Stimulated activated CD8-positive, alpha-beta memory T cell treated with anti-CD3 and anti-CD28 coated beads, Interleukin-4, amount 100 ng/mL, for 1 hour (primary cell): ENCODE measurements at places on chromosomes 3 and 15.

GRCh38 chr3:190003681-190004123 is 117.0 kb downstream of the P3H2 start:
- no peak for DNase-seq

- no peak for DNase-seq
Observed at GRCh38 chr3:169479314-169479939, 184.1 kb downstream of the MECOM start.

GRCh38 chr3:71175691-71176365 is 407.7 kb downstream of the FOXP1 start:
- no peak for DNase-seq

- no peak for DNase-seq
Observed at GRCh38 chr15:31455499-31455898, 128.9 kb downstream of the KLF13 start.

GRCh38 chr3:156788846-156789245 is 37.3 kb upstream of the LEKR1 start:
- DNase-seq, result no peak

- no peak for DNase-seq
Observed at GRCh38 chr15:101781928-101782327, 21.4 kb upstream of the OR4F6 start.

GRCh38 chr15:71806452-71806931 is 3.9 kb upstream of the NR2E3 start:
- DNase-seq, result no peak

DNA sequence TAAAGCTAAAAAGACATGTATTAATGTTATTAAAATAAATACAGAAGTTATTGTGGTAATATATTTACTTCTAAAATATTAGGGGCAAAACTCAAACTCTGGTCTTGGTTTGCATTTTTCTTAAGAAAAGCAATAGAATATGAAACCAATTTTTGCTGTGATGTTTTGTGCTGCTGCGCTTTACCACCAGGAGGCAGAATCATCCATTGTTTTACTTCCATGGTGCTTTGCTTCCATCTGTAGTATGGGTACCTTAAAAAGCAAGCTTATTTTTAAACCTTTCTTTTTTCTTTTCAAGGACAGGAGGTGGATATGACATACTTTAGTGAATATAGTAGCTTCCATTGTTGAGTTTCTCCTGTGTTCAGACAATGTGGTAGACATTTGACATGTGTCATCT is 46.6 kb upstream of the MRPL3 start:
- DNase-seq, result no peak

- DNase-seq, result no peak
Observed at GRCh38 chr3:134186391-134186790, 64.3 kb downstream of the RYK start.

GRCh38 chr3:190101320-190102011 is 19.2 kb downstream of the P3H2 start:
- no peak for DNase-seq

DNA sequence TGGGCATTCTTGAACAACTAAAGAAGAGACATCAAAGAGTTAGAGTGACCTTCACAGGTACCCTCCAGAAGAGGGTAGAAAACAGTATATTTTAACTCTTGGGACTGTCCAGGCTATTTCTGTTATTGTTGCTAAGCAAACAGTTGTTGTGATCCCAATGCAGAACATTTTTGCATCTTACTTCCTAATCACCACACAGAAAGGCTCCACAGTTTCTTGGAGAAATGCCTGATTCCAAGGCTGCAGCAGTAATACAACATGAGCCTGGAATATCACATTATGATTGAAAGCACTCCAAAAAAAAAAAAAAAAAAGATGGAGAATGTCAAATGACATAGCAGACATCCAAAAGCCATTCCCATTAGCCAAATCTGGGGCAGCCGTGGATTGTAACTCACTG is 195.6 kb downstream of the CTNNB1 start:
- DNase-seq, result no peak

- no peak for DNase-seq
Observed at GRCh38 chr3:67486883-67487282, 167.5 kb downstream of the SUCLG2 start.

- no peak for DNase-seq
Observed at GRCh38 chr3:172915911-172916514, 165.5 kb downstream of the ECT2 start.

DNA sequence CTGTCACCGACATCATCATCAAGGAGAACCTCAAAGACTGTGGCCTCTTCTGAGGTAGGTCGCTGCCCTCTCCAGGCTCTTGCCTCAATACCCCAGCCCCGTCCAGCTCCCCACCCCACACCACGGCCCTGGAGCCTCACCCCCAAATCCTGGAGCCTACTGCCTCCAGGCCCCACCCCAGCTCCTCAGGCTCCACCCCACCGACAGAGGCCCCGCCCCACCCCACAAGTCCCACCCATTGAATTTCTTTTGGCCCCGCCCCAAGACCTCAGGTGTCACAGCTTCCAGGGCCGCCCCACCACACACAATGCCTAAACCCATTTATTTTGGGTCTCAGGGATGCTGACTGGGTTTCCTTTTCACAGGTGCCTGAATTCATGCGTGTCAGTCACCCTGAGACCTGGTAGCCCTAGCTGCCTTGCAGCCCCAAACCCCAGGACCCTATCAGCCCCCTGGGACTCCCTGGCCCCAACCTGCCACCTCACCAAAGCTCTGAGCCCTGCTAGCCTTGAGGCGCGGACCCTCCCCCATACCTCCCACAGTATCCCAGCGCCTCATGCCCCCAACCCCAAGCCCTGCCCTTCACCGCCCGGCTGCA is 3.6 kb downstream of the GNAT1 start:
- no peak for DNase-seq

GRCh38 chr3:72615776-72616175 is 232.5 kb downstream of the SHQ1 start:
- no peak for DNase-seq

- DNase-seq, result no peak
Observed at GRCh38 chr3:153166206-153166605, 4.2 kb downstream of the RAP2B start.

GRCh38 chr3:14137445-14137844 is 12.6 kb downstream of the TMEM43 start:
- no peak for DNase-seq

GRCh38 chr3:183506674-183507320 is 48.7 kb downstream of the KLHL6 start:
- DNase-seq, result no peak

GRCh38 chr3:187183210-187183862 is 13.9 kb upstream of the RTP1 start:
- DNase-seq, result no peak

GRCh38 chr3:150484410-150484809 is 61.9 kb downstream of the SERP1 start:
- no peak for DNase-seq

GRCh38 chr3:87375231-87375682 is 98.9 kb upstream of the POU1F1 start:
- no peak for DNase-seq

GRCh38 chr3:30694148-30694547 is 87.7 kb downstream of the TGFBR2 start:
- DNase-seq, result no peak

- DNase-seq, result no peak
Observed at GRCh38 chr15:35442742-35443141, 103.2 kb downstream of the DPH6 start.
